ENCODE measurements at places on chromosomes 4 and X. TPM values are rescaled to one million over a fixed set of nuclear protein-coding genes. Genes with fewer than 3 reads are reported as not detected.
A peak's percentile ranks its signal among the peaks of the same experiment; 100 is the strongest.

GRCh38 chr4:157808796-157809383 is 363.9 kb downstream of the GASK1B start:
- no peak for DNase-seq

DNA sequence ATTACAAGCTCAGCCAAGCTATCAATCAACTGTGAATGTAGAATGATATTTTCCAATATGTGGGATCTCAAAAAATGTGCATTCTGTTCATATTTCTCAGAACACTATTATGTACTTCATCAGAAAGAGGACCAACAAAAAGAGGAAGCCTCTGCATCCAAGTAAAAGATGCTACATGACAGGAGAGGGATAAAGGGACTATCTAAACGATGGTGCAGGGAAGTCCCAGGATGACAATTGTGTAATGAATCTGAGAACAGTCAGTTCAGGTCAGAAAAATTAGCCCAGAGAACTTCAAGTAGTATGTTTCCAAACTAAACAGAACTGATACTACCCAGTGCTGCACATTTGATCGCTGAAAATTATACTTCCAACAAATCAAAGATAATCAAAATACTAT is 127.0 kb downstream of the ZNF330 start:
- no peak for DNase-seq

- no peak for DNase-seq
Observed at GRCh38 chr4:3201718-3202702, 46.9 kb upstream of the MSANTD1 start.

DNA sequence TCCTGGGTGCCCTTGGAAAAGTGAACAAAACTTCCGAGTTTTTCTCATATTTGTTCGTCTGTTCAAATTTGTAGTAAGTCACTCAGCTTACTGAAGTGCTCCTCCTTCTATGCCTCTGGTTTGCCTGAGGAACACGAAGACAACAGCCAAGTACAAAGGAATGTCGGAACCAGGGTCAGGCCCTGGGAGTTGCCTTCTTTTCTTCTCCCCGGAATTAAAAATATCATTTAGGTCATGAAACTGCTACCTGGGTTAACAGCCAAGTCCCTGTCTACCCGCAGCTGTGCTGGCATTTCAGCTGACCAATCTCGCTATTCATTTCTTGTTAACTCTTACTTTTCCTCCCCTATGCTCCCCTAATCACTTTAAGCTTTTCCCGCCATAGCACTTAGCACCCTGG is 137.6 kb upstream of the TEX13D start:
- DNase-seq, result peak; percentile 40

DNA sequence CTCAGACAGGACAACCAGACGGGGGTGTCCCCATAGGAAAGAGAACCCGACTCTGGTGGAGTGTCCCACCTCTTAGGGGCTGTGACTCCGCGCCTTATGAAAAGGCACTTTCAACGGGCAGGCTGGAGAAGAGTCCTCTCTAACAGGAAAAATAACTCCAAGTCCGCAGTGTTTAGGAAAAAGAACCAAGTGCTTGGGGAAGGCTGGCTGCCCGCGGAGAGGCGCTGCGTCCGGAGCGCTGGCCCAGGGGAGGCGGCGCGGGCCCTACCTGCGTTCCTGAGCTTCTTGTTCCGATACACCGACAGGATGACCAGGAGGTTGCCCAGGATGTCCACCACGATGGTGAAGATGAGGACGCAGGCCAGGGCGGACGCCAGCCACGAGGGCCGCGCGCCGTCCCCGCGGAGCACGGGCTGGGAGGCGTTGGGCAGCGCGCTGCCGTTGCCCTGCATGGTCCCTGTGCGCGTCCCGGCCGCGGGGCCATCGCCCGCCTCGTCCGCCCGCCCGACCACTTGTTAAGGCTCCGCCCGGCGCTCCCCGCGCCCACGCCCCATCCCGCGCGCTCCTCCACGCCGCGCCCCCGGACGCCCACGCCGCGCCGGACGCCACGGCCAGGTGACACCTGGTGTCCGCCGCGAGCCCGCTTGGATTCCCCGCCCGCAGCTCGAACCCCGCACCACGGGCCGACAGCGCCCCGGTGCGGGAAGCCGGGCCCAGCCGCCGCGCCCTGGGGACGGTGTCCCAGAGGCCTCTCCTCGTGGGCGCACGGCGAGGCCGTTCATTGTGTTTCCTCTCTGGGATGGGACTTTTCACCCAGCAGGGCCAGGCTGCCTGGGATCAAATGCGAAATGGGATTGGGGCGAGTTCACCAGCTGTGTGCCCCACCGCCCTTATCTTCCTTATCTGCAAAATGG is at the start of gene MTNR1A:
Gene MTNR1A, minus strand, starts transcription at position 654 of the 914 bp plus-strand sequence. Its CDS starts 202 bp downstream, at position 452.
- no peak for DNase-seq

DNA sequence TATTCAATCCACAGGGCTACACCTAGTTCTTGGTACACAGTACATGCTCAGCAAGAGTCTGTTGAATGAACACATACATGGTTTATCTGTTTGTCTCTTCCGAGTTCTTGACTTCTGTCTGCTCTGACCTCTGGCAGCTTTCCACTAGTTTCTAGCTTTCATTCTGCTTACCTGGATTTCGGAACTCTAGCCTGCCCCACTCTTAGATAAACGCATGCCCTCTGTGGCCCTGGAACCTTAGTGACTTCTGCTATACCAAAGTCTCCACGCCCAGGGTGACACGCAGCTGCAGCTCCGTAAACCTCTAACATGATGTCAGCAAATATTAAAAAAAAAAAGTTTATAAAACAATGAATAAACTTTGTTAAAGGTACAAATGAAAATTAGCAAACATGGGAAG is 1.3 kb upstream of the SLC25A4 start:
- no peak for DNase-seq

- no peak for DNase-seq
Observed at GRCh38 chr4:108649863-108650211, 562 bp upstream of the OSTC start.

GRCh38 chrX:27675493-27675892 is 85.3 kb downstream of the DCAF8L2 start:
- DNase-seq, result no peak

GRCh38 chr4:121168446-121169281 is 4.5 kb upstream of the TNIP3 start:
- DNase-seq, result no peak

DNA sequence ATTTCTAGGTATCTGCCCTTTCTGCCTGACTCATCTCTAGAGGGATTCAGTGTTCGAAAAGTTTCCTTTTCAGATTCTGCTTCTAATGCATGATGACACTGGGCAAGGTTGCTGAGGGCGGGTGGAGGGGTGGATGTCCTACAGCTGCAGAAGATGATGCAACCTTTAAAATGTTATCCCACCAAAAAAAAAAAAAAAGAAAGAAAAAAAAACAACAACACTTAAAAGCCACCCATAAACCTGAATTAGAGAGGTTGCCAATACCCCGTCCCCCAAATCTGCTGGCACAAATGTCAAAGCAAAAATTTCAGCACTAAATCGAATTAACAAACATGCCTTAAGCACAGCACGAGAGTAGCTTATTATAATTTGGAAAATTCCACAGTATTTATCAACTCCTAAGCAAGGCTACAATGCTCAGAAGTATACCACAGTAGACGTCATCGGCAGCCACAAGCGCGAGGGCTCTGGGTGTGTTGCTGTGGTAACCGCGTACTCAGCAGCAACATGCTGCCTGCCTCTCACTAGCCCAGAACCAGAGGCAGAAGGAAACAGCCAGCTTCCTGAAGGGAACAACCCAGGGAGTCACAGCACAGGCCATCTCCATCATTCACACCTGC is 167.5 kb upstream of the MAP3K15 start:
- peak; percentile 83 for DNase-seq

OGT gene
- 78.6 TPM for total RNA-seq

DNA sequence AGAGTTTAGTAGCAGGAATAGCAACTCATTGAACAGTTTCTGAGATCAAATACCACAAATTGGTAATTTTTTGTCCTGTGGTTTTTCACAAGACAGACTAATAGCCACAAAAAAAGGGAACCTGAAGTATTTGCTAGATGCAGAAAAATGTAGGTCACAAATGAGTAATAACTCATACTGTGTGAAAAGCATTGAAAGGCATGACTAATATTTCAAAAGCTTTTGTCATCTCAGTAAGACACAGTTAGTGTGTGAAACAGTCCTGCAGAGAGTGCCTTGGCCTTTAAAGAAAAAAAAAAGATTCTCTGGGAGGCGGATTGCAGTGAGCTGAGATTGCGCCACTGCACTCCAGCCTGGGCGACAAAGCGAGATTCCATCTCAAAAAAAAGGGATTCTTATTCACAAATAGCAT is 31.4 kb upstream of the SLC25A31 start:
- DNase-seq, result no peak

RBM47 gene
- total RNA-seq, result 4.7 TPM

- DNase-seq, result no peak
Observed at GRCh38 chr4:26288355-26288909, 32.4 kb upstream of the RBPJ start.

SSR4 gene
- 150 TPM for total RNA-seq

HSFX1 gene
- 1.7 TPM for total RNA-seq

DNA sequence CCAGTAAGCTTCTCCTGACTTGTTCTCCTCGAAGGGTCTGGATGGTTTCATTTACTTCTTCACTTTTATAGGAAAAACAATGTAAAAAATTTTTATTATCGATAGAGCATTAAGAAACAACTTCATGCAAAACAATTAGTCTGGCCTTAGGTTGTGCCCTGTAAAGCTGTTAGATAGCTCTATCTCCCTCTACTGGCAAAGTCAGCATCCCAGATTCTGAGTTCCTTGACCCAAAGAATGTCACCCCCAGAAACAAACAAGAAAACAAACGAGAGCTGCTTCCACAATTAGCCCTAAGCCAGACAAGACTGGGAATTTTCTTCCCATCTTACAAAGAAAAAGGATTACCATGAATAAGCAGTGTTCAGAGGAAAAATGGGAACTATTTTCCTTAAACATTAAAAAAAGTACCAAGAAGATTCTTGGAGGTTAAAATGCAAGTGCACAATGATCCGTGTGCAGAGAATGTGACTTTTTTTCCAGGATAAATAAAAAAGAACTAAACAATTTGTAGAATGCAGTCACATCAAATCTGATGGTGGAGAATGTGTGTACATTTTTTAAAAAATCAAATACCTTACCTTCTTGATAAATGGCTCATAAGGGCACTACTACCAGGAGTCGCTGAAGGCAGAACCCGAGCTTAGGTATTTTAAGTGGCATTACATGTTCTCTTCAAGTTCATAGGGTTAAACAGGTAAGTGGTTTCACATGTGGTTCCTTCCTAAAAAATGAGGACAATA is 293.2 kb downstream of the FBXO8 start:
- DNase-seq, result no peak

DNA sequence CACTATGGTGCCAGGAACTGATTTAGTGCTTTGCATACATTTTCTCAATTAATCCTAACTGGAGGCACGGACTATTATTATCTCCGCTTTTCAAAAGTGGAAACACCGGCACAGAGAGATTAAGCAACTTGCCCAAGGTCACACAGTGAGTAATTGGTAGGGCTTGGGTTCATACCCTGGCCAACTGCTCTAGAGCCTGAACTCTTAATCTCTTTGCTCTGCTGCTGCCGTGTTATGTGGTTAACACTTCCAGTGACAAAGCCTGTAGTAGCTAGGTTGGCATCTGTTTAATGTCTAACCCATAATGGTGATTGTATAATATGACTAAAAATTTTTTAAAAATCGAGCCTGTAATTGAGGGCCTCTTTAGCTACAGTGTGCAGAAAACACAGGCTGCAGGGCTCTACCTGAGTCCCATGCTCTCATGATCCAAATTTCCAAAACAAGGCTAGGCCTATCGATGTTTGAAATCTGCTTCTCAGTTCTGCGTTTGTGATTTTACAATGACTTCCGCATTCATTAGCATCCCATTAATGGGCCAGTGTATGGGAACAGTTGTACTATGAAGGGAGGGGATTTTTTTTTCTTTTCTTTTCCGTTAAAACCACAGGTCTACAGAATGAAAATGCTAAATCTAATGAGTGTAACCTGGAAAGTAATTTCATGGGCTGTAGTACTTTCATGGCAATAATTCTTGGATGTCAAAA is 219.3 kb upstream of the JADE1 start:
- no peak for DNase-seq

GRCh38 chr4:153555730-153556434 is 89.7 kb downstream of the TMEM131L start:
- peak; percentile 86 for DNase-seq

FSTL5 gene
- not detected for total RNA-seq

- DNase-seq, result no peak
Observed at GRCh38 chr4:127357765-127358164, 275.0 kb upstream of the INTU start.

- DNase-seq, result no peak
Observed at GRCh38 chr4:154854362-154854761, 73.3 kb downstream of the RBM46 start.

GRCh38 chr4:17027495-17027894 is 129.1 kb upstream of the LDB2 start:
- no peak for DNase-seq

DNA sequence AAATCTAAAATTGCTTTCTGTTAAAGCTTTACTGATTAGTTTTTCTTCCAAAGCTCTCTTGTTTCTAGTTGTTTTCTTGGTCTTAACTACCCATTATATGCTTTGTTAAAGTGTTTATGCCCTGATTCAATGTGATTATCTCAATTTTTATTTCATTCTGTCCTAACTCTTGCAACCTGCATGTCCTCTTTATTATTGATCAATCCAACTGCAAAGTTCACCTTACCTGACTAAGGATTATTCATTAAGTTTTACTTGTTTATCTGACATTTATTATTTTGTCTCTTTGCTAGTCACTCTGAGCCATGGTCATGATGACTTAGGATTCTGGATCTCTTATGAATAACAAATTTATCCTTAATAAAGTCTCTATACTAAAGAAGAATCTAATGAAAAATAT is 15.8 kb downstream of the UGT2B10 start:
- DNase-seq, result no peak

GRCh38 chrX:1614927-1615326 is at the start of gene ASMT:
Gene ASMT (plus strand): TSS chrX:1615059. CDS start chrX:1615200, 141 bp downstream.
- peak; percentile 39 for DNase-seq

Data from Right ventricle myocardium inferior (tissue), 1 donor.